T-cell (primary cell): ENCODE measurements at places on chromosomes 1 and 21. TPM values are rescaled to one million over a fixed set of nuclear protein-coding genes. Genes with fewer than 3 reads are reported as not detected.
A peak's percentile ranks its signal among the peaks of the same experiment; 100 is the strongest.

Gene SPATA45
- not detected for total RNA-seq

Gene PRR9
- not detected for total RNA-seq

Gene RGS1
- total RNA-seq = 15.3 TPM

Gene HNRNPCL4
- total RNA-seq = not detected

Gene BRDT
- not detected for total RNA-seq

Gene PTPN7
- total RNA-seq = 67.1 TPM

Gene PLA2G2C
- total RNA-seq = not detected

Gene FCRL1
- 2.4 TPM for total RNA-seq

Gene SPRR5
- total RNA-seq = not detected

DNA sequence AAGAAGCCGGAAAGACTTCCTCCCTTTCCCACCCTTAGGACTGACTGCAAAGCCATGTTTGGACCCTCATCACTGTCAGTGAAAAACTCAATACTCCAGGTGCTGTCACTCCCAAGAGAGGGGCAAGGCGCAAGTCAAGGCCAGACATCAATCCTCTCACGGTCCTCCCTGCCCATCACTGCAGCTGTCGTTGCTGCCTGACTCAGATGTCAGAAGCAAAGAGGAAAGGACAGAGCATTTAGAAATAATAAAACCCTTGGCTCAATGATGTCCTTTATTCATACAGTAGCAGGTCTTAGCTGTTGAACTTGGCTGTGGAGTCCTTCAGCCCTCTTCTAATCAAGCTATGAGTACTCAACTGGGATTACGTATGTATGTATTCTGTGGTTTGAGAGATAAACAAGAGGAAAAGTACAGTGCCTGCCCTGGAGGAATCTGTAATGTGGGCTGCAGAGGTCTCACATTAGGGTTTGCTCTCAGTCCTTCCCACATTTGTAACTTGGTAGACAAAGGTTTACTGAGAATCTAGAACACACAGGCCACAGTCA lies 13.5 kb downstream of the SUSD4 start:
- H3K36me3 ChIP-seq = no peaks in the 10 kb centered on the region
- no peaks in the 10 kb centered on the region for H3K4me1 ChIP-seq
- DNase-seq = no peak
- H3K27me3 ChIP-seq = no peaks in the 10 kb centered on the region
- no peak overlapping the region for H3K27ac ChIP-seq
- no peak overlapping the region for H3K4me3 ChIP-seq

GRCh38 chr21:14285147-14285761 lies 69.3 kb downstream of the RBM11 start:
- H3K27me3 ChIP-seq = no peaks in the 10 kb centered on the region
- H3K4me3 ChIP-seq = no peak overlapping the region
- no peak for DNase-seq
- H3K36me3 ChIP-seq = no peaks in the 10 kb centered on the region

DNA sequence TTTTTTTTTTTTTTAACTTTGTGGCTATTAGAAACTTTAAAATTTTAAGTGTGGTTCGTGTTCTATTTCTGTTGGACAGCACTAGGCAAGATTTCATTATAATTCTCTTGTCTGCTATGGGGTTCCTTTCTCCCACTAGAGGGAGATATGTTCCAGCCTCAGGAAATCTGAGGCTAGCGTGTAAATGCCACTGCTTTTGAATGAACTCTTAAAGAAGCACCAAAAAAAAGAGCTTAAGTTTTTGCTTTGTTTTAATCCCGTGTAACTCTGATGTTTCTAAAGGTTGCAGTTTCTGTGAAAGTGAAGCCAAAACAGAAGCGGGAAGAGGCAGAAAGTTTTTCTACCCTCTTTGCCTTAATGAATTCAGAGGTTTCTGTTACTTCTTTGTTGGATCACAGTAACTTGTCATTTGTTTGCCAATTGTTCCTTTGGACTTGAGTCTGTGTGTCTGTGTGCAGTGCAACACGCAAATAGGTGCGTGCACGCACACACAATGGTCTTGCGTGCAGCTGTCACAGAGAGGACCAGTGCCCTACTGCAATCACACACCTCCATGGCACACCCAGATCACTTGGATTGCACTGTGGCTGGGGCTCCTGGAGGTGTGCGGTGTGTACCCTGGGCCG lies 32.3 kb downstream of the HHAT start:
- DNase-seq = no peak
- no peaks in the 10 kb centered on the region for H3K4me1 ChIP-seq
- no peaks in the 10 kb centered on the region for H3K36me3 ChIP-seq
- no peaks in the 10 kb centered on the region for H3K27me3 ChIP-seq

- DNase-seq = no peak
- no peaks in the 10 kb centered on the region for H3K27me3 ChIP-seq
- no peaks in the 10 kb centered on the region for H3K36me3 ChIP-seq
- no peak overlapping the region for H3K27ac ChIP-seq
Measured at GRCh38 chr1:197218857-197219256, 49.2 kb upstream of the CRB1 start.

GRCh38 chr1:27575840-27576331 lies 28.1 kb downstream of the AHDC1 start:
- H3K36me3 ChIP-seq = no peaks in the 10 kb centered on the region
- H3K27ac ChIP-seq = no peak overlapping the region
- no peak overlapping the region for H3K4me3 ChIP-seq

GRCh38 chr1:154715385-154715784 lies 107.4 kb upstream of the ADAR start:
- H3K4me1 ChIP-seq = peaks cover 6% of the 10 kb centered on the region
- H3K27ac ChIP-seq = no peak overlapping the region
- peaks cover 6% of the 10 kb centered on the region for H3K27me3 ChIP-seq
- no peaks in the 10 kb centered on the region for H3K36me3 ChIP-seq

DNA sequence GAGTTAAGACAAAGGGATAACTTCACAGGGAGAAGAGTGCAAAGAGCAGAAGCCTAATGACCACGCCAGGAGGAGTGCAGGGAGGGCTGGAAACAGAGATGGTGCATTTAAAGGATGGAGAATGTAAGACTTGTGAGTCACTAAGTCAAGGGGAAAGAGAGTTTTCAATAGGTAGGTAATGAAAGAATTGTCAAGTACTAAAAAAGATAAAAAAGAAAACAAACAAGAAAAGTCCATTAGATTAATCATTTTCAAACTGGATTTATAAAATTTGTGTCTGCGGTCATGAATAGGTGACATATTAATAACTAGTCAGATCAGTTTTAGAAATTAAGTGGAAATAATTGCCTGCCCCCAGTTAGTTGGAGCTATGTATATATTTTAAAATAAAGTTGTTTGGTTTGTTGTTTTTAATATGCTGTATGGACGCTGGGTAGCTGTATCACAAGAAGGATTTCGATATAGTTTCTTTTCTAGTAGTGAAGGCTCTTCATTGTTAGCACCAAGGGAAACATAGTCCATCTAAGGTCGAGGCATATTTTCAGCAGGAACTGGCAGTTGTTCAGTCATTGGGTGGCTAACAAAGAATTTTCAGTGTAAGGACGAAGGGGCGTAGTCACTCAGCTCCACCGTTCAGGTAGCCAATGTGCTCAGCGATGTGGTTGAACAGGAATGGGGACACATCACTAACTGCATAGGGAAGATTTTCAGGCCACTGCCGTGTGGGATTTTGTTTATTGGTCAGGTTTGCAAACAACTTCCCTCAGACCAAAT lies 203.0 kb downstream of the TGFB2 start:
- no peaks in the 10 kb centered on the region for H3K27me3 ChIP-seq
- no peak for DNase-seq
- H3K27ac ChIP-seq = no peak overlapping the region
- no peaks in the 10 kb centered on the region for H3K4me1 ChIP-seq
- no peaks in the 10 kb centered on the region for H3K36me3 ChIP-seq

- H3K4me3 ChIP-seq = no peak overlapping the region
- H3K4me1 ChIP-seq = no peaks in the 10 kb centered on the region
- no peak for DNase-seq
- H3K36me3 ChIP-seq = peaks cover 3% of the 10 kb centered on the region
Measured at GRCh38 chr21:29316029-29316742, 17.5 kb downstream of the BACH1 start.

- H3K4me1 ChIP-seq = peaks cover 27% of the 10 kb centered on the region
- H3K27me3 ChIP-seq = no peaks in the 10 kb centered on the region
- DNase-seq = no peak
- no peak overlapping the region for H3K4me3 ChIP-seq
- H3K36me3 ChIP-seq = peaks cover 3% of the 10 kb centered on the region
- peak overlapping the region; percentile 26 for H3K27ac ChIP-seq
Measured at GRCh38 chr1:203661572-203661971, 34.9 kb downstream of the ATP2B4 start.

- H3K27ac ChIP-seq = no peak overlapping the region
- no peak for DNase-seq
- H3K4me1 ChIP-seq = no peaks in the 10 kb centered on the region
- no peak overlapping the region for H3K4me3 ChIP-seq
- H3K27me3 ChIP-seq = peaks cover 41% of the 10 kb centered on the region
Measured at GRCh38 chr1:37255136-37255795, 219.1 kb upstream of the ZC3H12A start.

DNA sequence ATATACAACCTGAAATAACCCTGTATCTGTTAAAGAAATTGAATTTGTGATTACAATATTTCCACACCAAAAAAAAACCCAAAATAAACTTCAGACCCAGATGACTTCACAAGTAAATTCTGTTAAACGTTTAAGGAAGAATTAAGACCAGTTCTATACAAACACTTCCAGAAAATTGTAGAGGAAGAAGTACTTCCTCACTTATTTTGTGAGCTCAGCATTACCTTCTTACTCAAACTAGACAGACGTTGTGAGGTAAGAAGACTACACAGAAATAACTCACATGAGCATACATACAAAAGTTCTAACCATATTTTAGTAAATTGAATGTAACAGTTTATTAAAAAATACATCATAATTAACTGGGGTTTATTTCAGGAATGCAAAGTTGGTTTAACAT lies 18.8 kb downstream of the RALGPS2 start:
- no peaks in the 10 kb centered on the region for H3K27me3 ChIP-seq
- H3K27ac ChIP-seq = no peak overlapping the region
- H3K36me3 ChIP-seq = peaks cover 2% of the 10 kb centered on the region
- H3K4me1 ChIP-seq = no peaks in the 10 kb centered on the region
- no peak for DNase-seq

DNA sequence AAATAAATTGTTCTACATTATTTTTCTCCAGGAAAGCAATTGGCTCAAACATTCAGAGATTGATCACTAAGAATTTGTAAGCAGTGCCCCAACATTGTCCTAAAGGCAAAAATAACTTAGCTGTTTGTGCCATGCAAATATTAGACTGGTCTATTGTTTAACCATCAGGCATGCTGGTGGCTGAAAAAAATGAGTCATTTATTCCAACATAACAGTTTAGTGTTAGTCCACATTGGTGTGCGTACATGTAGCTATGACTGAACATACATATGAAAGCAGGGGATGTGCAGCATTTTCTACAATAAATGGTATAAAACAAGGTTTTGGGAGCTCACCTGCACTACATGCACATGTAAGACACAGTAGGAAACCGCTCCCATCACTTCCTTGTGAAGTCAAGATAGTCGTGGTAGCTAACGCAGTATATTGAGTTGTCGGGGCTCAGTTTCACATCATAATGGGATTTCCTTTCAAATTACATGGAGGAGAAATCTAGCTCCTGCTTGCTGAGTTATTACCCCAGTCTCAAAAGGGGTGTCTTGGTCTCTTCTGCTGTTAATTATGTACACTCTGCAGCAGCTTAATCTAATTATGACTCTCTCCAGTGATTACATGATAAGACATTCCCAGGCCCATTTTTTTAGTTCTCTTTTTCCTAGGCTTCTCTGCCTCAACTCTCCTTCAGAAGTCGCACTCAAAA lies 199.4 kb downstream of the LYPLAL1 start:
- DNase-seq = no peak
- H3K36me3 ChIP-seq = no peaks in the 10 kb centered on the region
- no peaks in the 10 kb centered on the region for H3K4me1 ChIP-seq
- no peak overlapping the region for H3K4me3 ChIP-seq

DNA sequence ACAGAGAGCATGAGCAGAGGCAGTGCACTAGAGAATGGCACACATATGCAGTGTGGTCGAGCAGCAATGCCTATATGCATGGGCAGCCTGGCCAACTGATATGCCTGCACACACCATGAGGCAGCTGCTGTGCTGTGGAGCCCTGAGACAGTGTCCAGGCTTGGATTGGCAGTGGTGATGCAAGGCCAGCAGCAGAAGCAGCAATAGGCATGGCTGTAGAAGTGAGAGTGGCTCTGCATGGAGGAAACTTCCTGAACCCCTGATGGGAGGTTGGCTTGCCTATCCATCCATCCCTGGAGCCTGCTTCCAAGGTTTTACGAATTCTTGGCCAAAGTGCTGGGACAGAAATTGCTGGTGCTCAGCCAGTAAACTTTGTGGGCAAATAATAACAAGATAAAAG lies 89.7 kb downstream of the DIRAS3 start:
- H3K27me3 ChIP-seq = no peaks in the 10 kb centered on the region
- no peak overlapping the region for H3K4me3 ChIP-seq
- H3K27ac ChIP-seq = no peak overlapping the region
- DNase-seq = no peak
- no peaks in the 10 kb centered on the region for H3K36me3 ChIP-seq

DNA sequence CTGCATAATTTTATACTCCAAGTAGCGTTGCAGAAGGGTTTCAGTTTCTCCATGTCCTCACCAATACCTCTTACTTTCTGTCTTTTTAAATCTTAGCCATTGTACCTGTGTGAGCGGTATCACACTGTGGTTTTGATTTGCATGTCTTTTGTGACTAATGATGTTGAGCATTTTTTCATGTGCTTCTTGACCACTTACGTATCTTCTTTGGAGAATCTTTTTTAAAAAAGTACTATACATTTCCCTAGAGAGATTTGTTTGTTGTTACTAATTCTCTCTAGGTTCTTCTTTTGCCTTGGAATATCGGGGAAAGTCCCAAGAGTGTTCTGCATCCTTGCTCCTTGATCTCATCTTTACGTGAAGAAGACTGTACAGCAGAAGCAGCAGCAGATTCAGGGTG lies 81.8 kb upstream of the WARS2 start:
- H3K4me3 ChIP-seq = no peak overlapping the region
- DNase-seq = no peak
- H3K27me3 ChIP-seq = no peaks in the 10 kb centered on the region
- H3K27ac ChIP-seq = no peak overlapping the region

- H3K4me3 ChIP-seq = no peak overlapping the region
- peaks cover 58% of the 10 kb centered on the region for H3K4me1 ChIP-seq
- peaks cover 25% of the 10 kb centered on the region for H3K27me3 ChIP-seq
- H3K27ac ChIP-seq = no peak overlapping the region
- no peak for DNase-seq
Measured at GRCh38 chr1:18642278-18643095, 11.8 kb downstream of the PAX7 start.

DNA sequence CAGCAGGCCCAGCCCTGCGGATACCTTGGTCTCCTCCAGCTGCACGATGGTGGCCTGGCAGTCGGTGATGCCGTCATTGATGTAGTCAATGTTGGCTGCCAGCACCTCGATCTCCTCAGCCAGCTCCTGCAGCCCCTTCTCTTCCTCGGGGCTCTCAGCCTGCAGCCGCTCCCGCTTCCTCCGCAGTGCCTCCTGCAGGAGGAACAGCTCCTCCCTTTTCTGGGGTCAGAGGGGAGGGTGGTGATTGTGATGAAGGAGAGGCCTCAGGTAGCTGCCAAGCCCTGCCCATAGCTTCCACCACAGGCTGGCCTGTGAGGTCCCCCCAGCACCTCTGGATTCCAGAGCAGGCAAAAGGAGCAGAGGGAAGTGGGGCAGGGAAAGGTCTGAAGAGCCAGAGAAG lies 33.4 kb downstream of the KIF21B start:
- peaks cover 95% of the 10 kb centered on the region for H3K36me3 ChIP-seq
- no peaks in the 10 kb centered on the region for H3K4me1 ChIP-seq
- H3K27ac ChIP-seq = no peak overlapping the region
- no peak overlapping the region for H3K4me3 ChIP-seq
- no peaks in the 10 kb centered on the region for H3K27me3 ChIP-seq

GRCh38 chr1:11788549-11789053 lies 17.2 kb downstream of the MTHFR start:
- H3K4me1 ChIP-seq = peaks cover 13% of the 10 kb centered on the region
- H3K36me3 ChIP-seq = no peaks in the 10 kb centered on the region
- no peaks in the 10 kb centered on the region for H3K27me3 ChIP-seq
- H3K27ac ChIP-seq = no peak overlapping the region
- H3K4me3 ChIP-seq = no peak overlapping the region
- DNase-seq = no peak
